ENCODE measurements at places on chromosomes 1 and 21.

- DNase-seq, result no peak
Measured at GRCh38 chr1:236325567-236325966, 43.8 kb upstream of the ERO1B start.

DNA sequence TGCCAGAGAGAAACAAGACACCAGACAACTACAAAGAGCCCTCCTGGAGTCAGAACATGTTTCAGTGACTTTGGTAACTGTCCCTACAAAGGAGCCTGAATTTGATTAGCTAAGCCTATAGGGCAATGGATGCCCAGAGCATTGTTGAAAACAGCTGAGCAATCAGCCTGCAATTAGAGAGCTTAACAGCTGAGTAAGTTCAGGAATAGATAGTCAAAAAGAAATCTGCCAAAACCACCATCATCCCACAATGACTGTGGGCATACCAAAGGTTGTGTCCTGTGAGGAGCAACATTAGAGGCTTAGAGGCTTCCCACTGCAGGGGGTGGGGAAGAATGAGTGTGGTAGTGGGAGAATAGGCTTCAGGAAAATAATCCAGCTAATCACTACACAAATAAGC, 32.1 kb downstream of the SH3BP5L start:
- no peak for DNase-seq

DNA sequence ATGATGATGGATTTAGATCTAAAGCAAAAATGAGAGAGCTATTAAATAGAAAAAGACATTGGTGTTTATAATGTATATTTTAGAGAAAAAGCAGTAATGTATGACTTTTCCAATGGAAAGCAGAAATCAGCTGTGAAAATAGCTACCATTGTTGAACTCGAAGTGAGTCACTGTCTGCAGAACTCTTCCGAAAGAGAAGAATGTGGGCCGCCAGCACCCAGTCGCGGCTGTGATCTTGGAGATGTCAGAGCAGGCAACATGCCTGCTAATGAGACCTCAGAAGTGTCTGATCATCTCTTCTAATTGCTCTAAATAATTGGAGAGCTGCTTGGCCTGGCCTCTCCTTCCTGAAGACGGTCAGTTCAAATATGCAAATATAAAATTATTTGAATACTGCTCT, 333.6 kb upstream of the RUNX1 start:
- DNase-seq, result peak; percentile 43

GRCh38 chr21:15495965-15496364, 233.8 kb upstream of the USP25 start:
- DNase-seq, result peak; percentile 37

GRCh38 chr1:50861772-50862171, 98.3 kb downstream of the FAF1 start:
- DNase-seq, result no peak

Data from fibroblast of skin of right biceps (primary cell).